ENCODE measurements at places on chromosomes 3 and 15.

GRCh38 chr3:7897655-7898054 is 604.0 kb upstream of the LMCD1 start:
- no peak for DNase-seq

GRCh38 chr15:35465783-35466182 is 80.2 kb downstream of the DPH6 start:
- DNase-seq: no peak

- no peak for DNase-seq
Observed at GRCh38 chr3:4999531-5000184, 20.4 kb downstream of the BHLHE40 start.

DNA sequence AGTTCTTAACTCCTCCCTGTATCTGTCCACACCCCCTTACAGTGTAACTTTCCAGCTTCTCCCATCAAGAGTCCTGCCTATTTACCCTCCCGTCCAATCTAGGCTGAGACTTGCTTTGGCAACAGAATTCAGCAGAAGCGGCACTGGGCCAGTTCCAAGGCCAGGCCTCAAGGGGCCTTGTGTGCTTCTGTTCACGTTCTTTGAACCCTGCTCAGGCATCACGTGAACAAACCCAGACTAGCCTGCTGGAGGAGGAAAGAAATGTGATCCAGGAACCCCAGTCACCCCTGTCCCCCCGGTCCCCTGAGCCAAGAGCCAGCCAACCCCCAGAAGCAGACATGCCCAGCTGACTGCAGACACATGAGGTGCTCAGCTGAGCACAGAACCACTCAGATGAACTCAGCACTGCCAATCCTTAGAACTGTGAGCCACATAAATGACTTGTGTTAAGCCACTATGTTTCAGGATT is 76.1 kb upstream of the DCLK3 start:
- no peak for DNase-seq

DNA sequence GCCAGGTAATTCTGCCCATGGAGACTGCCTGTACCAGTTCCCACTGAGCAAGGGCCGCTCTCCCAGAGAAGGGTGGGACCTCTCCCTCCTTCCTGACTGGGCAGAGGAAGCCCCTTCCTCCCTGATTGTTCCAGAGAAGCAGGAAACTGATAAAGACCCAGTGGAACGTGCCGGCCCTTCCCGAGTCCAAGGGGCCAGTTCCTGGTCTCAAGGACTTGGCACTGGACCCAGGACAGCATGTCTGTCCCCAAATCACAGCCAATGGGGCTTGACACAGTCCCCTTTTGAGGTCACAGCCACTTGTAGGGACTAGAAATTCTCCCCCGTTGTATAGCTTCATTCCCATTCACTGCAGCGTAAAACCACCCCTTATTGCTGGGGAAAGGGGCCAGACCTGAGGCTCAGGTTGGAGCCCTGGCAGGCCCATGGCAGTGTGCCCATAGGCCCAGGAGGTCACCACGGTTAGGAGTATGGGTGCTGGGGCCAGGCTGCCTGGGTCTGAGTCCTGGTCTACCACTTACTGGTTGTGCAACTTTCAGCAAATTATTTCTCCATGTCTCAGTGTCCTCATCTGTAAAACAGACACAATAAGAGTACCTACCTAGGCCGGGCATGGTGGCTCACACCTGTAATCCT is 18.1 kb downstream of the CSRNP1 start:
- no peak for DNase-seq

GRCh38 chr15:64634576-64635498 is 140.6 kb downstream of the RBPMS2 start:
- no peak for DNase-seq

DNA sequence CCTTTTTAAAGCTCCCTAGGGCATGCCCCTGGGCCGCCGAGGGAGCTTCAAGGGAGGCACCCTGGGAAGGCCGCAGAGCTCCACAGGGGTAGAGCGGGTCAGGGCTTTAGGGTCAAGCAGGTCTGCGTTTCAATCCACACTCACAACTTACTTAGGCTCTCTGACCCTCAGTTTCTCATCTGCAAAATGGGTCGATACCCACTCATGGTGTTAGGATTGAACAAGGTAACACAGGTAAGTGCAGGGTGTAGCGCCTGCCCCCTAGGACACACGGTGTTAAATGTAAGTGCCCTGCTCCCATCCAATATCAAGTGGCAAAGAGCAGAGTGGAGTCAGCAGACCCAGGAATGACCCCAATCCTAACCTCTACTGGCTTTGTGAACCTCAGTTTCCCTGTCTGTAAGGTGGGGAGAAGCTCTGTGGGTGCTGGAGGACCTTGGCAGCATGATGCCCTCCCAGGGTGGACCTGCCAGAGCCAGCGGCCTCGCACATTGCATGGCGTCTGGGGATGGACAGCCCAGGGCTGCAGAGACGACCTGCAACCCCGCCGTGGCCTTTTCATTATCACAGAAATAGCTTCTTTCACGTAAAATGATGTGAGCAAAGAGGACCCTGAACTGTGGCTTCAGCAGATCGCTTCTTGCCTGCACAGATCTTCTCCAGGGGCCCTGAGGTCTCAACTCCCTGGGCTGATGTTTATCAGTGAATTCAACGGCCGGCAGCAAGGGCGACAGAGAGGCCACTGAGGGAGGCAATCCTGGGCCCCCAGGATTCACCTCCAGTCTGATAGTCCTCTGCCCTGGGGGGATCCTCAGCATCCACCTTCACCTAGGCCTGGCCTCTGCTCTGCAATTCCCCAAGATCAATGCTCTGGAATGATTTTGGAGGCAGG is 138.5 kb downstream of the CHSY1 start:
- no peak for DNase-seq

DNA sequence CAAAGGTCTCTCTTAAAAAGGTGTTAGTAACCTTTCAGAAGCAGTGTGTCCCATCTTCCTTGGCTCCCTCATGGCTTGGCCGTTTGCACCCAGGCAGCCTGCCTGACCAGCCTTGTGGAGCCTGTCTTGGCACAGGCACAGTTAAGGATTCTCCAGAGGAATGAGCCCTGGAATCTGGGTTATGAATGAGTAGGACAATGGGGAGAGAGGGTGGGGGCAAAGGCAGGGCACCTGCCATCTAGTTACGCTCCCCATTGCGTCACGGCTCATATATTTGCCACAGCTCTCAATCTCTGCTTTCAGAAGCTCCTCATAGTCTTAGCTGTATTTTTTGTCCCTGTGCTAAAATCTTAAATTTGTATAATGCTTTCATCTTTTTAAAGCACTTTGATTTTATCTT is 50.6 kb downstream of the WDR76 start:
- no peak for DNase-seq

GRCh38 chr15:29569533-29570092 is 252.7 kb downstream of the TJP1 start:
- DNase-seq: no peak

GRCh38 chr15:57432141-57432741 is 55.9 kb downstream of the CGNL1 start:
- no peak for DNase-seq

DNA sequence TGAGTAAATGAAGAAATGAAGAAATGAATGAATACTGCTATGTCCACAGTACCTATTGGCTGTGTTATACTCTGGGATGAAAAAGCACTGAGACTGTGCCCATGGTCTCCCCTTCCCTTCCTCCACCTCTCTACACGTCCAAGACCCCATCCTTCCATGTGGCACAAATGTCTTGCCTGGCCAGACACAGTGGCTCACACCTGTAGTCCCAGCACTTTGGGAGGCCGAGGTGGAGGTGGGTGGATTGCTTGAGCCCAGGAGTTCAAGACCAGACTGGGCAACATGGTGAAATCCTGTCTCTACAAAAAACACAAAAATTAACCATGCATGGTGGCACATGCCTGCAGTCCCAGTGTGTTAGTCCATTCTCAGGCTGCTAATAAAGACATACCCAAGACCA is 200.1 kb downstream of the FAM43A start:
- DNase-seq: no peak

DNA sequence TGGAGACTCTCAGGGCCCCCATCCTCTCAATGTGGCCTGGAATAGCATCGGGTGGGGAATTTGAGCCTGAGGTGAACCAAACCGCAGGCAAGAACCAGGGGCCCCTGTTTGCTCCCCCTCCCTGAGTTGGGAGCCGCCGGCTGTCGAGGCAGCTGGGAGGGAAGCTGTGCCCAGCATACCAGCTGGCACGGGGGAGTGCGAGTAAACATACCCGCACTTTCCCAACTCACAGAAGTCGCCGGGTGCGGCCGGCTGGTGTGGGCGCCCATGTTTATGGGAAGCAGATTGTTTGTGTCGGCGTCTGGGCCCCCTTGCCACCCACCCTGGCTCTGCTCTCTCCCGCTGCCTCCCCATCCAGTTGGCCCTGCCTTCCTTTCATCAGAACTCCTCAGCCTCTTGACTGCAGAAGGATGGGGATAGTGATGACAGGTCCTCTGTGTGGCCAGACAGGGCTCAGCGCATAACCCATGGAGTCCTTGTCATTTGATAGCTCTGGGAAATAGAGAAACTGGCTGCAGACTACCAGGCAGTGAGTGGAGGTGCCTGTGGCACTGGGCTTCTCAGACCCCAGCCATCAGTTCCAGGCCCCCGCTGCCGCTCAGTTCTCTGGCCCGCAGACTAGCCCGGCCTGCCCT is 60.4 kb downstream of the CACNA2D2 start:
- DNase-seq: no peak

GRCh38 chr3:146052056-146052790 is 108.8 kb downstream of the PLOD2 start:
- DNase-seq: no peak

DNA sequence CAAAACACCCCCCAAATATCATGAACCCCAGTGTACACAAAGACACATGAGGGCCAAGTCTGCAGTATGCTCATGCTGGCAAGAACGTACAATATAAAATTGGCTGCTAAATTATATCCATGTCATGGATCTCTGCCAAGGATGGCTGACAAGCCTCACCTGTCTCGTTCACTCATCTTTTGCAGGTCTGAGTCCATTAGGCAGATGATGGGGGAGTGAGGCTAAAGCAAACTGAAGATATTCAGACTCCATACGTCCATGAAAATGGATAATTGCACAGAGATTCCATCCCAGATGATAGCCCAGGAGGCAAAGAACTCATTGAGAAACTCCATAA is 122.3 kb upstream of the PTPRG start:
- DNase-seq: no peak

DNA sequence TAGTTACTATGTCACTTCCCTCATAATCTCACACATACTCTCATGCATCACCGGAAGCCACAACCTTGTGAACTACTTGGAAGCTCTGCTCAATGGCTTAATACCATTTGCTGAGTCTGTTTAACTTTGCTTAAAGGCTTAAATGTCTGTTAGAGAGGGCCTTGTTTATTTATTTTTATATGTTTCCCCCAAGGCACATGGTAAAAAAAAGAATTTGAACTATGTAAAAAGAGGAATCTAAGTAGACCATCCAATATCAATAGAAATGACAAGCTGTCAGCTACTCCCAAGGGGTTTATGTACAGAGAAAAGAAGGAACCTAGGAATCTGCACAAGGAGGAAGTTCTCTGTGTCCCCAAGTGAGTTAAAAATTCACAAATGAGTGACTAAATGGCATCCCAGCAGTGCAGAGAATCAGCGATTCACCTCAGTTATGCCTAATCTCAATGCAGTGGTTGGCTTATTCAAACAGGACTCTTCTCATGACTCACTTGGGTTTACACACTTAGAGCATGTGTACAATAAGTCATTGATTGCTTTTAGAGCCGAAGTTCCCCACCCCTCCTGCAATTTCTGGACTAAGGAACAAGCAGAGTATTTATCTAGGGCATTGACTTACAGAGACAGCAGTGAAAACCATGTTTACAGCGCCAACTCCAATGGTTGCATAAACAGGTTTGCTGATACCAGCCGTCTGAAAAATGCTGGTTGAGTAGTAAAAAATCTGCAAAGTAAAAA is 24.4 kb downstream of the SLC2A2 start:
- DNase-seq: no peak

GRCh38 chr3:78562328-78562727 is 1205.5 kb downstream of the ROBO1 start:
- peak; percentile 53 for DNase-seq

- no peak for DNase-seq
Observed at GRCh38 chr15:43094416-43095030, 11.3 kb downstream of the UBR1 start.
